ENCODE measurements at places on chromosomes 2 and 18. TPM values are rescaled to one million over a fixed set of nuclear protein-coding genes. Genes with fewer than 3 reads are reported as not detected.

EPAS1 gene
- 130 TPM for total RNA-seq

DNA sequence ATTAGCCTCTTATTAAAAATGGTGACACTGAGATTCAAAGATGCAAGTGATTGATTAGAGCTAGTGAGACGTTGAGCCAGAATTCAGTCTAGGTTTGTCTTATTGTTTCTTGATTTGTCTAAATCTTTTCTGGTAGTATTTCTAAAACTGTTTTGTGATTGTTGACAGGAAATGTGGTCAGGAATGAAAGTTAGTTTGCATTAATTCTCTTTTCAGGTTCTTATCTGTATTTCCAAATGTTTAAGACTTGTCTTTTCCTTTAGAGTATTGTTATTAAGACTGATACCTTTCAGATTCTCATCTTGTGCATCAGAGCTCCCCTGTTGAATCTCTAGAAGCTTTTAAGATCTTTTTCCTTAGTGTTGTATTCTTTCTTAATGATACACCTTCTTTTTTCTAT lies 89.3 kb downstream of the MBD5 start:
- no peak for DNase-seq

DSG3 gene
- 383 TPM for total RNA-seq

DNA sequence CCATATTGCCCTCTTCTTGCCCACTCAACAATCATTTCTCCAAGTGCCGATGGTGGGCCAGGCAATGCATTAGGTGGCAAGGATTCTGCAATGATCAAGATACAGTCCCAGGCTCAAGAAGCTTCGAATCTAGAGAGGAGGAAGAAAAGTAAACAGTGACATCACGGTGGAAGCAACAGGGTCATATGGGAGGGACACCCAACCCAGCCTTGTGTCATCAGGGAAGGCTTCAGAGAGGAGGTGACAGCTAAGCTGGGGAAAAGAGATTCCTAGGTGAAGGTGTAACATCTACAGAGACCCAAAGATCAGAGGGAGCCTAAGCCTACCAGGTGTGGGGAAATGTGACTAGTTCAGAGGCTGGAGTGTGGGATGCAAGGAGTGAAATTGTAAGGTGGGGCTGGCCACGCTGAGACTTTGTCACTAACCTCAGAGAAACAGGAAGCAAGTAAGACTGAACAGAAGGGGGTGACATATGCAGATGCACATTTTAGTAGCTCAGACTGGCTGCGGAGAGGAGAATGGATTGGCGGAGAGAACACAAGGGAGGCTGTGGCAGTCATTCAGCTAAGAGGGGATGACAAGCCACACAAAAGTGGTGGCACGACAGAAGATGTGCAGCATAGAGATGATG lies 104.9 kb downstream of the ANKRD44 start:
- no peak for DNase-seq

CAVIN2 gene
- total RNA-seq, result 3.2 TPM

DNA sequence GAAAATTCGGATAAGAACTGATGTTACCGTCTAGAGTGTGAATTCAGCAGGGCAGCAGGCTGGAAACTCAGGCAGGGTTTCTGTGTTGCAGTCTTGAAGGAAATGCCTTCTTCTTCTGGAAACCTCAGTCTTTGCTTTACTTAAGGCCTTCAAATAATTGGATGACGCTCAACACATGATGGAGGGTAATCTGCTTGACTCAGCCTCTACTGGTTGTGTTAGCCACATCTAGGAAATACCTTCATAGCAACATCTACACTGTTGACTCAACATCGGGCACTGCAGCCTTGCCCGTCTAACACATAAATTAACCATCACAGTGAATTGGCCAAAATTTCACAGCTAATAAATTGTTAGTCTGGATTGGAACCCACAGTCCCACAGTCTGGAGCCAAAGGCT lies 37.2 kb downstream of the YPEL5 start:
- no peak for DNase-seq

DNA sequence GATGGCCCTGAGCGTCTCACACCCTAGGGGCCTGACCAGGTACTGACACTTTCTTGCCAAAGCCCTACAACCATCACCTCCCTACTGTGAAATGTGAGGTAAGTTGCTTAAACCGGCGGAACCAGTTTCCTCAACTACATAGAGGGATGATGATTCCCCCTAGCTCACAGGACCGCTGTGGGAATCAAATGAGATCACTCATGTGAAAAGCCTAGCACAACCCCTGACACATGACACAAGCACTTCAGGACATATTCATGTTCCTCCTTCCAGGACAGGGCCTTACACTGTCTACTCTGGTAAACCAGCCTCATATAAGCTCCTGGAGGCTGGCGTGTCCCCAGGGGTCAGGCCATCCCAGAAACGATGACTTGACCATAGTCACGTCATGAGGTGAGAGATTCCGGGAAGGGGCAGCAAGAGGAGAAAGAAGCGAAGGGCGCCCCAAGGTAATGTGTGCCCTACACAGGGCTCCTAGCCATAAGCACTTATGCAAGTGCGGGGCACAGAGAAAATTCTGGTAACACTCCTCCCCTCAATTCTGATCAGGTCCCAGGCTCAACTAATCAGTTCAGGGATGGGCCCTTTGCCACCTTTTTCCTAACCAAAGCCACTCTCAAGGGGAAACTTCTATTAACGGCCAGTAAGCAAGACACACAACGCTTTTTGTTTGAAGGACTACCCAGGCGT lies 49.5 kb downstream of the C2orf42 start:
- peak; percentile 98 for DNase-seq

GRCh38 chr2:64504774-64505720 lies 19.1 kb upstream of the AFTPH start:
- peak; percentile 28 for DNase-seq

DNA sequence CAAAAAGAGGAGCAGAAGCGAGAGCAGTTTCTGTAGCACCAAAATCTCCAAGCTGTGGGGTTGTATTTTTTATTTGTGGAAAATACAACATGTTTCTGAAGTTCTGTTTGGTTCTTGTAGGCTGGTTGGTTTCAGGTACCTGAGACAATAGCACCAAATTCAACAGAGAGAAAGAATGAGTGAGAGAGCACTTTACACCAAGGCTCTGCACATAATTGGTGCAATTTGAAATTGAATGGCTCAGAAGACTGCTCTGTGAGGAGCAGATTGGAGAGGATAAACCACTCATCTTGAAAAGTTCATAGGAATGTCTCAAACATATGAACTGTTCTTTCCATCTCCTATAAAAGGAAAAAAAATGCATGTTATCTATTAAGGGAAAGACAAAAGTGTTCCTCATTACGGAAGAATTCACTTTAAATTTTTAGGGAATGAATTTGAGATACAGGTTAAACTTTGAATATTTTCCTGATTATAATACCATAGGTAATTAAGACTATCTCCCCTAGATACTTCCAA lies 175.1 kb downstream of the ATAD2B start:
- DNase-seq, result no peak

GRCh38 chr2:169082995-169083394 lies 13.6 kb downstream of the DHRS9 start:
- no peak for DNase-seq

- no peak for DNase-seq
Observed at GRCh38 chr2:86768189-86768949, 22.3 kb downstream of the CD8A start.

DNA sequence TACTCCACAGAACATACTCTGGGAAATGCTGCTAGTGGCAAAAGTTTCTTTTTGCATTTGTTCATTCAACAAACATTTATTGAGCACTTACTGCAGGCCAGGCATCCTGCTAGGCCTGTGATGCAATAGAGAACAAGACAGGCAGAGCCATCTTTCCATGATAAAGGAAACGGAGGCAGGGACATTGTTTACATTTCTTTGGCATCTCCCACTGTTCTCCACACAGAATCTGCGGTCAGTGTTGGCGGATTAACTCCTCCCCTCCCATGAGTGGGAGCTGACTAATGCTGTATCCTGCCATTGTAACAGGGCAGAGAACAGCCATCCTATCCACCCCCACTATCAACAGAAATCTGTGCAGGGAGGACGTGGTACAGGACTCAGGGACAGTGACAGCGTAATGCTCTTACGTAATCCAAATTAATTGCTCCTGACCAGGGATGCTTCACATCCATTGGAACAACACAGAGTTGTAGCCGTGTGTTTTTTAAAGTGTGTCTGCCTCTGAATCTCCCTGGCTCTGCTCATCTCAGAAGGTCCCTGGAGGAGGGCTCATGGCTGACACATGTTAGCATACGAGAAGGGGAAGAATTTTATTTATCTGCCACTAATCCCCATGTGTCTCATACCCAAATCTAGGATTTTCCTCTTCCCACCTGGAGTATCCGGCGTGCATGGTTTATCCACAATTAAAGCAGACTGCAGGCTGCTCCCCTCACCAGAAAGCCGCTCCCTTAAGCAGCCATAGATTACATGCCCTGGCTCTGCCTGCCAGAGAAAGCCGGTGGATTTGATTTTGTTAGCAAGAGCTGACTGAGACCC lies 32.3 kb downstream of the STEAP3 start:
- DNase-seq, result peak; percentile 90

SLC1A4 gene
- total RNA-seq, result 33.2 TPM

DNA sequence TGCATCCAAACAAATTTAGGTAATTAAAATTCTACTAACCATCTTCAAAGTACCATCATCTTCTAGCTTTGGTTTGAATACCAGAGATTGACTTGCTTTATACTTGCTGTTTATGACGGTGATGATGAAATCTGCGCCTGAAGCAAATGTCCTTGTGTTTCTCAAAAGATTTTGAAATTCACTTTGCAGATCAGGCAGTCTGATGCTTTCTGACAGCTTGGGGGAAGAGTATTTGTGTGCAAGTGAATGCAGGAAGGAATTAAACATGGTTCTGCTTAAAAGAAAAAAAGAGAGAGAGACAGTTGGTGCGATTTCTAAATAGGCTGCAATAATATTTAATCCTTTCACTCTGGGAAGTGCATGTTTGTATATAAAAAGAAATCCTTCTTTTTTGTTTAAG lies 29.6 kb downstream of the CSRNP3 start:
- no peak for DNase-seq
